Large intestine (tissue), 12 donors: ENCODE measurements at places on chromosomes 4 and X. TPM values are rescaled to one million over a fixed set of nuclear protein-coding genes. Genes with fewer than 3 reads are reported as not detected.

The FAM199X gene
- polyA plus RNA-seq = 22.3 TPM

The PIR gene
- polyA plus RNA-seq = 6.8 TPM

The MAGEA2B gene
- polyA plus RNA-seq = not detected

The CRMP1 gene
- 31.5 TPM for polyA plus RNA-seq

- no peak overlapping the region for H3K27ac ChIP-seq
- no peaks in the 10 kb centered on the region for H3K27me3 ChIP-seq
- no peaks in the 10 kb centered on the region for H3K36me3 ChIP-seq
- H3K4me3 ChIP-seq = no peak overlapping the region
- DNase-seq = no peak
- no peaks in the 10 kb centered on the region for H3K4me1 ChIP-seq
These were observed 240.4 kb downstream of the FRMPD4 start for GRCh38 chrX:12378706-12379105.

DNA sequence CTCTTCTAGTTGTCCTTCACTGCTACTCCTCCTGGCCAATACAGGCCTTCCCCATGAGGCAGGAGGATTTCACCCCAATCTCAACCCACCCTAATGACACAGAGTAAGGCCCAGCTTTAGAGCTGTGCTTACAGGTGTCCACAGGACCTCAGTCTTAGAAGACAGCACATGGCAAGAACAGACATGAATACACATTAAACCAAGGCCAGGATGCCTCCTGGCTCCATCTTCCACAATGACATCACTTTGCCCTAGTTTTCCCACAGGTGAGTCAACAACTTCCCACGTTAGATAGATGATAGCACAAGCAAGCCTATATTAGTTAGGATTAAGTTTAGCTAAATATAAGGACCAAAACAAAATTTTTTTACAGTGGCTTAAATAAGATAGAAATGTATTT is 63.8 kb upstream of the NOCT start:
- H3K36me3 ChIP-seq = no peaks in the 10 kb centered on the region
- no peak for DNase-seq
- H3K4me3 ChIP-seq = no peak overlapping the region
- no peaks in the 10 kb centered on the region for H3K4me1 ChIP-seq
